GDM1 (cell line): ENCODE measurements at places on chromosomes 2 and 18.

- no peak for DNase-seq
Measured at GRCh38 chr2:54310961-54311360, 54.9 kb upstream of the TSPYL6 start.

DNA sequence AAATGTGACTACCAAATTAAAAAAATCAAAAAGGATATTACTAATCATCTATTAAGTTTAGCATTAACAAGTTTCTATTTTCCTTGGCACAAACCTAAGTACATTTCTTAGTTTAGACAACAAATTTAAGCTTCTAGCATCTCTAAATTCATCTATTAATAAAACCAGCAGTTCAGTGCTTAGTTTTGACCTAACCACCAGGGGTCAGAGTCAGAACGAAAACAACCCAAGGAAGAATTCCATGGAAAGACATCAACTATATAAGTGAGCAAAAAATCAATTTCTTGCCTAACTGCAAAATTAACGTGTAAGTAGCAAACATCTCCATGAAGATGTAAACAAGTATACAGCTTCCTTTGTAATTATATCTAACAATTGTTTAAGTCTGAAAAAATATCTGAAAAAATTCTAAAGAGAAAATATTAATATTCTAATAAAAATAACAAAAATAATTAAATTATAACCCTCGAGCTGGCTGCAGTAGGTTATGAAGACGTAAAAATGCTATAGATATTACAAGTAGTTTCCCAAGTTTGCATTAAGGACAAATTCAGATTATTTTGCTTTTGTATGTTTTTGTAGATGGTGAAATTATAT, 83.7 kb downstream of the CERKL start:
- DNase-seq, result no peak

GRCh38 chr2:64848945-64849344, 140.3 kb upstream of the SLC1A4 start:
- no peak for DNase-seq

- DNase-seq, result no peak
Measured at GRCh38 chr2:150370561-150370960, 116.9 kb downstream of the RND3 start.

- DNase-seq, result no peak
Measured at GRCh38 chr2:15782009-15782751, 158.2 kb upstream of the MYCN start.

GRCh38 chr2:143891879-143892308, 628.0 kb downstream of the ZEB2 start:
- DNase-seq, result no peak

- DNase-seq, result no peak
Measured at GRCh38 chr2:28810384-28811285, at the start of gene SPDYA. TSS of gene SPDYA (plus strand) at chr2:28810834. CDS start at chr2:28816015, 5,181 bp downstream.

- DNase-seq, result no peak
Measured at GRCh38 chr2:202317080-202317857, 51.7 kb downstream of the NOP58 start.

GRCh38 chr2:9106338-9107167, 100.1 kb upstream of the ASAP2 start:
- no peak for DNase-seq

DNA sequence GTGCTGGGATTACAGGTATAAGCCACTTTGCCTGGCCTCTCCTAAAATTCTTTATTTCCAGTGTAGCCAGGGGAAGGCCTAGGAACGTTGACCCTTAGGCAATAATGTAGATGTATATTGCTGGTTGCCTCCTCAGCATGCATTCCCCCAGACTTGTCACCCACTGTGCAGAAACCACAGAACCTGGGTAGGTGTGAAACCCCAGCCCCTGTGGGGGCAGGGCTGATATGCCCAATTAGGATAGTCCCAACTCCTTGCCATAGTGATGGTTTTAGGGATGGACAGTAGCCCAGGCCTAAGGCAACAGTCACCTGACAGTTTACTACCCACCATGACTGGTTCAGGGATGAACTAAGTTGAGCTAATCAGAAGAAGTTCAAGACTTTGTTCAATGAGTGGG, 57.7 kb downstream of the TMEM247 start:
- no peak for DNase-seq

- DNase-seq, result peak; percentile 40
Measured at GRCh38 chr2:88871336-88871735, 179.9 kb downstream of the RPIA start.

GRCh38 chr2:145076085-145076484, 556.2 kb upstream of the ZEB2 start:
- no peak for DNase-seq

DNA sequence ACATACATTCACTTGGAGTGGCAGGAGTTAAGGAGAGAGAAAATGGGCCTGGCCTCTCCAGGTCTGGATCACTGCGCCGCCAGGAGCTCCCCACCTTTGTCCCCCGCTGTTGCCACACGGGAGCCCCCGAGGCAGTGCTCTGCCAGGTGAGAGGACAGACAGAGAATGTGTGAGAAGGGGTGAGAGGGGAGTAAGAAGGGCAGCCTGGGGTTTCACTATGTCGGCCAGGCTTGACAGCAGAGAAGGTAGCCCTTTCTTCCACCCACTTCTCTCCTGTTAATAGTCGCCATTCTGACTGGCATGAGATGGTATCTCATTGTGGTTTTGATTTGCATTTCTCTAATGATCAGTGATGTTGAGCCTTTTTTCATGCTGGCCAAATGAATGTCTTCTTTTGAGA, 26.2 kb upstream of the ARHGEF4 start:
- DNase-seq, result no peak

GRCh38 chr18:79570266-79571201, 109.1 kb upstream of the CTDP1 start:
- no peak for DNase-seq

DNA sequence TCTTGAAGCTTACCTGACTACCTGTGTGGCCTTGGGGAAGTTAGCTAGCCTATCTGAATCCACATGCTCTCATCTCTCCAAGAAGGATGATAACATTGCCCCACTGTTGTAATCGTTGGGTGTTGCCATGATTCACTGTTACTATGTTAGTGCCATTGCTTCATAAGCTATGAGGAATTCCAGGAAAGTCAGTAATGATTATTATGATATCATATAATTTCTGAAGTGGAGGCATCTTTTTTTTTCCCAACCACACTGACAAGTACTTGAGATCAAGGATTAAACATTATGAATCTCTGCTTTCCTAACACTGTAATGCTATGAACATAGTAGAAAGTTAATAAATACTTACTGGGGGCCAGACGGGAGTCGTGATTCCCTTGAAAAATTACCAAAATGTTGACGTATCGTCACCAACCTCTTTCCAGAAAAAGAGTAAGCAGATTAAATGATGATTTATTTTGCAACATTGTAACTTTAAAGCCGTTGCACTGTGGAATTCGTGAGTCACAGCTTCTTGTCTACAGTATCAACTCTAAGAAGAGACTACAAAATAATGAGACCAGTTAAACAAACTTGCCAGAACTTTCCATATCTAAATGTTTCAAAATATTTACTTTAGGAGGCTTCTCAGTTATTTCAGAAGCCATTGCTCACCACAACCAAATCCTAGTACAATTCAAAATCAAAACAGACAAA, 459.9 kb downstream of the PIK3C3 start:
- no peak for DNase-seq

DNA sequence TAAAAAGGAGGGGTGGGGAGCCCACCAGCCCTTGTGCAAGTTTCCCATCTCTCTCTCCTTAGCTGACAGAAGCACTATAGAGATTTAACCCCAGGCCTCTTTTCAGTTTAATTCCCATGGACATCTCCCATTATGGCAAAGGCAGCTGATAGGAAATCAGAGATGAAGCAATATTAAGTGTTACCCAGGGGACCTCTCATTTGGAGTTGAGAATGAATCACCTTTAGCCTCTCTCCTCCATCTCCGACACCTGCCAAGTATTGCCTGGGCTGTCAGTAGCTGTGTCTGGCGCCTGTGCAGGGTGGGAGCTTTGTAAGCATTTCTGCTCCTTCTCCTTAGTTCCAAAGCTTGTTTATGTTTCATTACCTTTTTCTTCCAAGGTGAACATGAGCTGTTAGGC, 109.0 kb downstream of the AQP4 start:
- no peak for DNase-seq

DNA sequence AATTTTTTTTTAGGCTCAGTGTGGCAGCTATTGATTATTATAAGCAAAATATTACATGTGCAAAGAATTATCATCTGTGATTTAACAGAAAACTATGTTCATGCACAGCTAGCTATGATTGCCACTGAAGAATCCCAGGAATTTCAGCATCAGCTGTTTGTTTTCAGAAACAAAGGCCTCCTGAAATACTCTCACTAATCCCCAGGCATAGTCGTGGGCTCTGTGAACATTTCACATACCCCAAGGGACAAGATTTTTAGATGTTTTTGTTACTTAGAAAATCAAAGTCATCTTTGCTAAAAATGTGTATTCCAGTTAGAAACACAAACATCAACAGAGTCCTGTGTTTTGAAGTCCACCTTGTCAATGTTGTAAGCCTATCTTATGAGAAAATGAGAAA, 156.1 kb downstream of the MYO1B start:
- DNase-seq, result no peak

DNA sequence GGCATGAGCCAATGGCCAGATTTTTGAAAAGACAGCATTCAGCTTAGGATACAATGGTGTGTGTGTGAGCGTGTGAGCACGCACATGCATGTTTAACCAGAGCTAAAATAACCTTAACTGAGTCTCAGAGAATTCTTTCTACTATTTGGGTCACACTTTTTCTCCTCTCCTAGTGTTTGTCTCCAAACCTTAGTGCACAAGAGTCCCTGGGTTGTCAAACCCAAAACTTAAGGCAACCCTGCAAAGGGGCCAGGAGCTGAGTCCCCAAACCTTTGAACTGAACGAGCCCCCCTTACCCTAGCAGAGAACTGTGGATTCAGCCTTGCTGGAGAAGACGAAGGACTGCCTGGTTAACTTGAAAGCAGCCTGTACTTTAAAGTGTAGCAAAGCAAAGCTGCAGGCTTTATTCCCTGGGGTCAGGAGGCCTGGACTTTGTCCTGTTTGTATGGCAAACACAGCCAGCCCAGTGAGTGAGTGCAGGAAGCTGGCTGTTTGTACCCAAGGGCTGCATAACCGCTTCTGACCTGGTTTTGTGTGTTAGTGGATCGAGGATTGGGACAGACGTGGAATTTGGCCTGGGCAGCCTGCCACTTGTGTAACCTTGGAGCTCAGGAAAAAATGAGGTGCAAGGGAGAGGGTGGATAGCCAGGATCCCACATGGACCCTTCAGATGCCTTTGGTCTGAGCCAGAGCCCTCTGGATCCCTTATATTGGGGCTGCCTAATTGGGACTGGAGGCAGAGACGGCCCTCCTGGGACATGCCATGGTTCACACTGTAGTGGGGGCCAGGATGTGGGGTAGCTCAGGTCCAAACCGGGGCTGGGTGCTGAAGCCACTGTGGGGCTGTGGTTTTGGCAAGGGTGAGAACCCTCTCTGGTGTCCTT, 6.4 kb upstream of the PSMD1 start:
- no peak for DNase-seq

- DNase-seq, result peak; percentile 51
Measured at GRCh38 chr2:1931003-1931914, 186.9 kb upstream of the PXDN start.

- DNase-seq, result no peak
Measured at GRCh38 chr2:23036629-23037028, 348.4 kb upstream of the KLHL29 start.

- DNase-seq, result peak; percentile 53
Measured at GRCh38 chr2:234550511-234551107, 53.7 kb upstream of the ARL4C start.

DNA sequence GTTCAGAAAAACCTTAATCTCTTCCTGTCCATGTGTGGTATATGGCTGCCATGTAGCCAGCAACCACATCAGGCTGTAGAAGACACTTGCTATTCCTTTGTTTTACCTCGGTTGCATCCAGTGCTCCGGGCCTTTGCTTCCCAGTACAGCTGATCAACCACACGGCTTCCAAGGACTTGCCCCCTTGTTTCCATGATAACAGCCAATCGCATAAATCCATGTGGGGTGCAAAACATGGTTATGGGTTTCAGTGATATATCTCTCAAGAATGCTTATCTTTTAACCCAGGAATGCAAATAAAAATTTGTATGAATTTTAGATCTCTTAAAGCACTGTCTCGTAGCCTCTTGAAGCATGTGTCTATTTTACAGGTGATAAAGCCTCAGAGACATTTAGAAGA, 118.3 kb downstream of the MGAT5 start:
- no peak for DNase-seq

GRCh38 chr2:83517727-83518368, 941.2 kb downstream of the SUCLG1 start:
- no peak for DNase-seq

DNA sequence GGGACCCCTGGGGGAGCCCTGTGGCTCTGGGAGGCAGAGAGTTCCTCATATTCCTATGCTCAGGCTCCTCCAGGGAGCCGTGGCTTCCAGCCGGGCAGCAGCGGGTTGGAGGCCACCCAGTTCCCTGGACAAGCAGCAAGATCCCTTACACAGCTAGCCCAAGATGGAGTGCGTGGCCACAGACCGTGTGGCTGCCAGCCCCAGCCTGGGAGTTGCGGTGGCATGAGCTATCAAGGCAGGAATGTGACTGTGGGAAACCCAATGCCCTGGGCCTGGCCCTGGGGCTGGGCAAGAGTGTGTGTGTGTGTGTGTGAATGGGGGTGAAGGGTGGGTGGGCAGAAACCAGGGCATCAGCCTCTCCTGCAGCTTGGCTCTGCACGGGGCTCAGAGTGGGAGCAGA, 130.5 kb downstream of the DYSF start:
- DNase-seq, result no peak

DNA sequence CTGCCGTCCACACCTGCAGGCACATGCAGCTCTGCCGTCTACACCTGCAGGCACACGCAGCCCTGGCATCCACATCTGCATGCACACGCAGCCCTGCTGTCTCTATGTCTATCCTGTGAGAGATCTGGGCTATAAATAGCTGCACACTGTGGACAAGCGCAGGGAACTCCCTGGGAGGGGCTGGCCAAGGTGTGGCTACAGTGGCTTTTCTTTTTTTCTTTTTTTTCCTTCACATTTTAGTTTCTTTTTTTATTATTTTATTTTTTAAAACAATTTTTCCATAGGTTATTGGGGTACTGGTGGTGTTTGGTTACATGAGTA, 42.0 kb downstream of the TMEM182 start:
- DNase-seq, result no peak

GRCh38 chr2:241288324-241288888, 27.1 kb downstream of the HDLBP start:
- DNase-seq, result no peak

DNA sequence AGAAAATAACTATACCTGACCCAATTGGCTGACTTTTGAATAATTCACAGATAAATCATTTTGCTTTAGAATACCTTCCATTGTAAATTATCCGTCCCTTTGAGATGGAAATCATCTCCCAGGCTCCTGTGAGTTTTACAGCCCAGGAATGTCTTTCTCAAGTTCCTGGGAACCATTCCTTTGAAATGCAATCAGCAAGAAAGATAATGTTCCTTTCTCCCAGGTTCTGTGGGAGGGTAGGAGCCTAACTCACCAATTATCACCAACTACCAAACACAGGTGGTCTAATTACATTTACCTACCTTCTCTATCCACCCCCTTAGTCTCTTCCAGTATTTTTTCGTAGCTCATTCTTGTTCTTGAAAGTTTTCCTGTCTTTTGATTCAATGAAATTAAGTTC, 1016.0 kb downstream of the SOCS6 start:
- no peak for DNase-seq
